Hepatic stellate cell (primary cell): ENCODE measurements at places on chromosomes 13 and 19.

DNA sequence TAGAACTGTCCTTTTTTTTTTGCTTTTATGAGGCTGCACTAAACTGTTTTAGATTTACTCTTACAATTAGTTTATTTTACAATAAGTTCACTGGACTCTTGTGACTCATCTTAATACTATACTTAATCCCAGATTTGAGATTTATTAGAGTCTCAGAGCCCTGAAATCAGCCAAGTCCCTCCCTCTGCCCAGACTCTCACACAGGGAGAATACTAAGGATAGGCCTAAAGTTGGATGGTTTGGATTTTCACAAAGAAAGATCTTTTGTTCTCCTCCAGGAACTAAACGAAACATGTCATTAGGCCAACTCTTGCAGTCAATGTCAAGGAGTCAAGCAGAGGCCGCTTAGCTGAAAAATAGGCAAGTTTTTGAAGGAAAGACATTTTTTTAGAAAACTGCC is 42.7 kb upstream of the MIR17HG start:
- no peak for DNase-seq

DNA sequence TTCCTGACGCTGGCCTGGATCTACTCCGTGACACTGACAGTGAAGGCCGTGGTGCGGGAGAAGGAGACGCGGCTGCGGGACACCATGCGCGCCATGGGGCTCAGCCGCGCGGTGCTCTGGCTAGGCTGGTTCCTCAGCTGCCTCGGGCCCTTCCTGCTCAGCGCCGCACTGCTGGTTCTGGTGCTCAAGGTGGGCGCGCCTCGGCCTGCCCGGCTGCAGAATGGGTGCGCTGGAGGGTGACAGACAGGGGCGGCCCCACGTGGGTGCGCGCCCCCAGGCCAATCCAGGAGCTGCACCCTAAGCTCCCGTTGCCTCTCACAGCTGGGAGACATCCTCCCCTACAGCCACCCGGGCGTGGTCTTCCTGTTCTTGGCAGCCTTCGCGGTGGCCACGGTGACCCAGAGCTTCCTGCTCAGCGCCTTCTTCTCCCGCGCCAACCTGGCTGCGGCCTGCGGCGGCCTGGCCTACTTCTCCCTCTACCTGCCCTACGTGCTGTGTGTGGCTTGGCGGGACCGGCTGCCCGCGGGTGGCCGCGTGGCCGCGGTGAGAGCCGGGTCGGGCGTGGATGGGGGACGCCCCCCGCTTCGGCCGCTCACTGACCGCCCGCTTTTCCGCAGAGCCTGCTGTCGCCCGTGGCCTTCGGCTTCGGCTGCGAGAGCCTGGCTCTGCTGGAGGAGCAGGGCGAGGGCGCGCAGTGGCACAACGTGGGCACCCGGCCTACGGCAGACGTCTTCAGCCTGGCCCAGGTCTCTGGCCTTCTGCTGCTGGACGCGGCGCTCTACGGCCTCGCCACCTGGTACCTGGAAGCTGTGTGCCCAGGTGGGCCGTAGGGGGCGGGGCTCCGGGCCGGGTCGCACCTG is 7.2 kb downstream of the ABCA7 start:
- DNase-seq: no peak

DNA sequence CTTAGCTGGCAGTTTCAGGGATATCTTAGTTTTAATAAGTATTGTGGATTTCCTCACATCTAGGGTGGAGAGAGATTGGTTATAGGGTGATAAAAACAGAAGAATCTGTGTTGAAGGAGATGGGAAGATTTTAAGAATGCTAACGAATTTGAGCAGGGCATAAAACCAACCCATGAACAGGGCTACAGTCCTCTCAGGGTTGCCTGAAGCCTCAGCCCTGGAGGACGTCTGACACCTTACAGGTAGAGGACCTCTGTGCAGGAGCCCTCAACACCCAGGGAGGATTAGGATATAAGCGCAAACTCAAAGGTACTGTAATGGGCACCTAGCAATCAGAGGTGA is 461 bp upstream of the WASF3 start:
- no peak for DNase-seq

- DNase-seq: no peak
Observed at GRCh38 chr13:40777809-40778175, 6.8 kb upstream of the MRPS31 start.

DNA sequence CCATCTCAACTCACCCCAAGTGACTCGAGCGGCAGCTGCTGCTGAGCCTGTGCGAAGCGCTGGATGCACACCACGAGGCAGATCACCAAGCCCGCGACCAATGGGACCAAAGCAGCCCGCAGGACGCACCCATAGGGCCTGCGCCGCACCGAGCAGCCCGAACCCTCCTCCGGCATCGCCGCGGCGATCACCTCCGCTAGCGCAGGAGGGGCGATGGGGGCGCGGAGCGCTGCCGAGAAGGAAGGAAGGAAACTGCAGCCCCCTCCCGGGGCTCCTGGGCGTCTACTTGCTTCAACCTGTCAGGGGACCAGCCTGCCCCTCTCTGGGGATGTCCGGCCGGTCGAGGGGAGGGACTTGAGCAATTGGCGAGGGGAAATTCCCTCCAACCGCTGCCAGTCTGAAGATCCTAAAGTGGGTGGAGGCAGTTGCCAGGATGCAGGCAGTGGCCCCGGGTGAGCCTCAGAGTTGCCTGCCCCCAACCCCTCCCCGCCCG is at the start of gene CD70:
CD70 (minus strand) TSS at position 324 of the 493 bp plus-strand sequence; CDS start at position 176, 148 bp downstream.
- DNase-seq: no peak

DNA sequence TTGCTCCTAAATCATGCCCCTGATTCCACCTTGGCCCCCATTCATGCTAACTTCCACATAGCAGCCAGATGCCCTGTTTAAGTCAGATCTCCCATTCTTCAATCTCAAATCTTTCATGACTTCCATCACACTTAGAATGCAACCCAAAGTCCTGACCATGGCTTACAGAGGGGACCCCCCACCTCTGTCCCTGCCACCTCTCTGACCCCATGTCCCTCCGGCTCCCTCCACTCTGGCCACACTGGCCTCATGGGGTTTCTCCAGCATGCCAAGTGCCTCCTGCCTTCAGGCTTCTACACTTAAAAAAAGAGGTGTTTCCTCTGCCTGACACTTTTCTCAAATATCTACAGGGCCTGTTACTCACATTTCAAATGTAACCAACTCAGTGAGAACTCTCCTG is 93.6 kb downstream of the C13orf42 start:
- no peak for DNase-seq

- DNase-seq: peak; percentile 62
Observed at GRCh38 chr19:17830567-17831418, 9.5 kb upstream of the INSL3 start.

DNA sequence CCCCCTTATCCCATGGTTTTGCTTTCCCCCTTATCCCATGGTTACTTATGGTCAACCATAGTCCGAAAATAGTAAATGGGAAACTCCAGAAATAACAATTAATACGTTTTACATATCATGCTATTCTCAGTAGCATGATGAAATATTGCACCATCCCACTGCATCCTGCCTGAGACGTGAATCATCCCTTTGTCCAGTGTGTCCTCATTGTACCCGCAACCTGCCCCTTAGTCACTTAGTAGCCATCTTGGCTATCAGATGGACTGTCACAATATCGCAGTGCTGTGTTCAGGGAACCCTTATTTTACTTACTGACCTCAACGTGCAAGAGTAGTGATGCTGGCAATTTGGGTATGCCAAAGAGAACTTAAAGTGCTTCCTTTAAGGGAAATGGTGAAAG is 10.5 kb upstream of the NBEA start:
- DNase-seq: no peak

DNA sequence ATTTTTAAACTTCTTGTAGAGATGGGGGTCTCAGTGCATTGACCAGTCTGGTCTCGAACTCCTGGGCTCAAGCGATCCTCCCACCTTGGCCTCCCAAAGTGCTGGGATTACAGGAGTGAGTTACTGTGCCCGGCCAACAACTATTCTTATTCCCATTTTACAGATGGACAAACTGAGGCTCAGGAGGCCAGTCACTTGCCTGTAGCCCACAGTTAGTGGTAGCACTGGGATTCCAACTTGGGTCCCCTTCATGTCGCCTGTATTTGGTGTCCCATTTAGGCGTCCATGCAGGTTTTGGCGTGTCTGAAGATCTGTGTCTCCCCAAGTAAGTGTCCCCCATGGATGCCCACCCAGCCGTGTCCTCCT is 791 bp upstream of the AXL start:
- DNase-seq: no peak

- DNase-seq: peak; percentile 91
Observed at GRCh38 chr19:41218615-41219507, at the start of gene AXL. AXL (plus strand) TSS chr19:41219223; CDS start chr19:41219393, 170 bp downstream.

DNA sequence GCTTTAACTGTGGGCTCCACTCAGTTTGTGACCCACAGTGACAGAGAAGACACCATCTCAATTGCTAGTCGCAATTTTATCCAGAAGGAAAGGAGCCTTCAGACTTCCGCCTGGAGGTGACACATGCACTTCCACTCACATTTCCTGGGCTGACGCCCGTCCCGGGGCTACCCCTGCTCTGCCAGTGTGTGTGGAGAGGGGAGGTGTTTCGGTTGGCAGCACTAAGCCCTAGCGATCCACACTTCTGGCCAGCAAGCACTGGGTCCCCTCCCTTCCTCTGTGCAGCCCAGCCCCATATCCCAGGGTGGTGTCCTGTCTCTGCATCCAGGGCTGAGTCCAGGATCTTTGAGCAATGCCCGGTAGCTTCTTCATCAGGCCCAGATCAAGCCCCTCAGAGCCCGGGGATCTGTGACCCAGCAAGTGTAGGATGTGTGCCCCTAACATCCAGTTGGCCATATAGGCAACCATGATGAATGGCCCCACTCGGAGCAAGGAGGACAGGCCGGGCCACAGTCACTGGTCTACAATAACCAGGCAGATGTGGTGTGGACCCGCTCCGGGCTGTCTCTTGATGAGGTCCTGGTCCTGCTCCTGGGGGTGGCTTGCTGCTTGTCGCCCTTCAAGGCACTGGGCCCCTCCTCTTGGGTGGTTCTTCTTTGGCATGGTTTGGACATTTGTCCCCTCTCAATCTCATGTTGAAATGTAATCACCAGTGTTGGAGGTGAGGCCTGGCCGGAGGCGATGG is 141.9 kb upstream of the SPACA7 start:
- DNase-seq: no peak

GRCh38 chr13:33230178-33230881 is 55.2 kb downstream of the STARD13 start:
- no peak for DNase-seq

GRCh38 chr19:58518256-58519086 is 1.1 kb downstream of the ZBTB45 start:
- peak; percentile 26 for DNase-seq

GRCh38 chr13:67086260-67086659 is 143.9 kb downstream of the PCDH9 start:
- no peak for DNase-seq

DNA sequence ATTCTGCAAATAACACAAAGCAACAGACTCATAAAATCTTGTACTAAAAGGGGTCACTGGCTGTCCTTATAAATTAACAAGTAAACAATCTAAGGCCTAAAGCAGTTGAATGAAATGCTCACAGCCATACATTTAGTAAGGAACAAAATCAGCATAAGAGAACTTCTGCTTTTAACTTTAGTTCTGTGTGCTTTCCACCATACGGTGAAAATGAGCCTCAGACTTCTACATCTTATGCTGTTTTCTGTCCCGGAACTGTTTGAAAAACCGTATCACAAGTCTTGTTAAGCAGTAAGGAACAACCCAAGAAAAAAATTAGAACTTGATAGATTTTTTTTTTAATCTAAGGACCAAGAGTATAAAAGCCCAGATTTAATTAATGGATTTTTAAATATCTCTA is 549.1 kb upstream of the MIR17HG start:
- no peak for DNase-seq

DNA sequence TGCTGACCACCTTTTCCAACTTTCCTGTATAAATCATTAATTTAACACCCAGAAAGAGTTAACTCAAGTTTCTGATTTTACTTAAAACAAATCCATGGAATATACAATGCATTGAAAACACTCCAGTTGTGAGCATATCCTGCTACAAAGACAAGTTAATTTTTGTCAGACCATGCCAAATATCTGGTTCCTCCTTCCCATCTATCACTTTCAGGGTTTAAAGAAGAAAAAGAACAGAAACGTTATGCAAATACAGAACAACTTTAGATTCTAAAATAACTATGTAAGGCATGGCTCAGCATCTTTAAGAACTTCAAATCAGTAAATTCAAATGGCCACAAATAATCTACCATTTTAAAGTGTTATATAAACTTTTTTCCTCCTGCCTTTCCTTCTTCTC is 14.9 kb downstream of the MRPS31 start:
- DNase-seq: no peak

- no peak for DNase-seq
Observed at GRCh38 chr19:52237197-52237596, 32.2 kb upstream of the ZNF766 start.

- DNase-seq: no peak
Observed at GRCh38 chr13:44012910-44013757, 133.4 kb downstream of the LACC1 start.

DNA sequence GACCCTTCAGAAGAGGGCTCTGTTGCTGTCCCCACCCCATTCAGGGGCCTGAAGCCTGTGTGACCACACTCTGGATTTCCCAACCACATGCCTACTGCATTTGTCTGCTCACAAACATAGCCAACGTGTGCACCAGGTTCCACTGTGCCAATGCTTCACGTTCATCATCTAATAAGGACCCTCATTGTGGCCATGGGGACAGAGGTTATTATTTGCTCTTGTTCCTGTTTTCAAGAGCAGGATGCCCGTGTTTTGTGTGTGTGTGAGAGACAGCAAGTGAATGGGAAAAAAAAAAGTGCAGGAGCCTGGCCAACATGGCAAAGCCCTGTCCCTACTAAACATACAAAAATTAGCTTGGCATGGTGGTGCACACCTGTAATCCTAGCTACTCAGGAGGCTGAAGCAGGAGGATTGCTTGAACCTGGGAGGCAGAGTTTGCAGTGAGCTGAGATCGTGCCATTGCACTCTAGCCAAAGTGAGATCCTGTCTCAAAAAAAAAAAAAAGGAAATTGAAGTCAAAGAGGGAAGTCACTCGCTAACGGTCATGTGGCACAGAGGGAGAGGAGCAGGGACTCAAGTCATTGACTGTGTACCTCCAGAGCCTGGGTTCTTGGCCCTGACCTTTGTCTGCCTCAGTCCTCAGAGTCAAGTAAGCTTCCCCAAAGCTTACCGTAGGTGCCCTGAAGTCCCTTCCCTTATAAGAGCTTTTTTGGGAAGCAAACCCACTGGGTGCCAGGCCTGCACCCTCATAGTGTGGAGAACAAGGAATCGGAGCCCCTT is 6.9 kb downstream of the B3GNT8 start:
- DNase-seq: no peak
